ENCODE measurements at places on chromosomes 1 and 21.

GRCh38 chr1:50981741-50982140 lies 11.7 kb downstream of the CDKN2C start:
- no peak for DNase-seq

- no peak for DNase-seq
Observed at GRCh38 chr1:98005326-98006010, 84.6 kb upstream of the DPYD start.

GRCh38 chr21:34974162-34974981 lies 74.7 kb downstream of the RUNX1 start:
- peak; percentile 76 for DNase-seq

- no peak for DNase-seq
Observed at GRCh38 chr21:43188592-43189210, 19.9 kb downstream of the CRYAA start.

DNA sequence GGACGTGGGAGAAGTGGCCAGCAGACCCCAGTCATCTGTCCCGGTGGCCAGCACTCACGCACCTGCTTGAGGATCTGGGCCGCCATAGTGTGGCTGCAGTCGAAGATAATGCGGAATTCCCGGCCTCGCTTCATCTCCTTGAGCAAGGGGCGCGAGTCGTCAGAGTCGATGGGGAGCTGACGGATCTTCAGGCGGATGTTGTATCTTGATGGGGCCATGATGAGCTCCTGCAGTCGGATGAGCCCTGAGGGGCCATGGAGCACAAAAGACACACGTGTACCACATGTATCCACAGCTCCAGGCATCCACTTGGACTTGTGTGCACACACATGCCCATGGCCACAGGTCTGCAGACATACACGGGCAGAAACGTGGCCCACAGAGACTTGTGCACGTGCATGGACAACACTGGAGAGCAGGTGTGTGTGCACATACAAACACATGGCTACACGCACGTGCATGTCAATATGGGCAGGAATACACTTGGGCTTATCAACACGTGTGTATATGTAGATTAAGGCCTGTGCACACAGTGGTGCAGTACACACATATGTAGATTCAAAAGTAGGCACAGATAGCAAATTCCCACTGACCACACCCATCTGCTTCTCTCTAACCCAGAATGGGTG lies 162.1 kb downstream of the GRIK3 start:
- no peak for DNase-seq

- no peak for DNase-seq
Observed at GRCh38 chr1:101613546-101613945, 376.7 kb downstream of the S1PR1 start.

GRCh38 chr1:228373681-228374571 lies 32.7 kb downstream of the TRIM11 start:
- no peak for DNase-seq

GRCh38 chr1:21514245-21514644 lies 5.0 kb downstream of the ALPL start:
- DNase-seq: no peak

DNA sequence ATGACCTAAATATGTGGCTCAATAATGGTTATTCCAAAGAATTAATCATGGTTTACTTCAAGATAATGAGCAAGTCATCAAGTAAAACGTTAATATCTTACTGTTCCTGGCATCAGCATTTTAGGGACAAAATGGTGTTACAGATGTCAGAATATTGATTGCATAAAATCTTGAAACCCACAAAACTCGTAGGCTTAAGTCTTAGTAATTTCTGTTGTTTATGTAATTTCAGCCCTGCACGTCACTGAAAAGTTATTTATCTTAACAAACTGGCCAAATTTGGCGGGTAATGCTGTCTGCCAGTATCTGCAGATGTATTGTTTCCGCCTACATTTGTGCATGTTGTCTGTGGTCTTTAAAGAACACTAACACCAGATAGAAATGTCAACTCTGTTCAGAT lies 25.8 kb downstream of the CDC7 start:
- DNase-seq: no peak

GRCh38 chr21:17949421-17949820 lies 130.3 kb upstream of the C21orf91 start:
- DNase-seq: no peak

DNA sequence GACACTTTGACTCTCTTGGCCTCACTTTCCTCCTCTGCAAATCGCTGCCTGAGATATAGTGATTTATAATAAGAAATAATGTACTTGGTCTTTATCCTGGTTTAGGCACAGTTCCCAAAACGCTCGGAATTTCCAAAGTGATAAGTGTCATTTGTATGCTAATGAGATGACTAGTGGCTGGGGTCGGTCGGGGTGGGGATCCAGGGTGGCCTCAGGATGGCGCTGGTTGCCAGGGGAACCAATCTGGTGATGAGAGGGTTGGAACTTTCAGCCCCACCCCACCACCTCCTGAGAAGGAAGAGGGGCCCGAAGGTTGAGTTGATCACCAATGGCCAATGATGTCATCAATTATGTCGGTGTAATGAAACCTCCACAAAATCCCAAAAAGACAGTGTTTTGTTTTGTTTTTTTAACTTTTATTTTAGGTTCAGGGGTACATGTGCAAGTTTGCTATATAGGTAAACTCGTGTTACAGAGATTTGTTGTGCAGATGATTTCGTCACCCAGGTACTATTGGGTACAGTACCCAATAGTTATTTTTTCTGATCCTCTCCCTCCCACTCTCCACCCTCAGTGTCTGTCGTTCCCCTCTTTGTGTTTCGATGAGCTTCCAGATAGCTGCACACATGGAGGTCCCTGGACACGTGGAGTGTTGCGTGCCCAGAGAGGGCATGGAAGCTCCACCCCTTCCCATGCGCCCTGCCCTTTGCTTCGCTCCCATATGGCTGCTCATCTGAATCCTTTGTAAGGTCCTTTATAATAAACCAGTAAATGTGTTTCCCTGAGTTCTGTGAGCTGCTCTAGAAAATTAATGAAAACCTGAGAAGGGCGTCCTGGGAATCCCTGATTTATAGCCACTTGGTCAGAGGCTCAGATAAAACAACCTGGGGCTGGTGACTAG lies 97.2 kb downstream of the KCNN3 start:
- DNase-seq: no peak

- no peak for DNase-seq
Observed at GRCh38 chr1:64505944-64506655, 36.2 kb downstream of the CACHD1 start.

DNA sequence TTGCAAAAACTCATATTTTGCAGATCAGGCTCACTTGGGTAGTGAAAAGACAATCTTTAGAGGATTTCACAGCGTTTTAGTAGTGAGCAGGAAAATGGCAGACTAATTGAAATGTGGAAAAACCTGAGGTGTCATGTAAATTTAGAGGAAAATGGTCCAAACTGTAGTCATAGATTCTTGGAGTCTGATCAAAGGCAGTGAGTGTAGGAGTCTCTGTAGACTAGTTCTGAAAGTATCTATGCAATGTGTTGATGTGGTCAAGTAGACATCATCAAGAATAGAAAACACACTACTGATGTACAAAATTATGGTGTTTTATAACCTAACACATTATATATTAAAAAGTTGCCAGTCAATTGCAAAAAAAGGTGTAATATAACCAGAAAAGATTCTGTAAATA lies 143.2 kb upstream of the C1orf105 start:
- DNase-seq: no peak

DNA sequence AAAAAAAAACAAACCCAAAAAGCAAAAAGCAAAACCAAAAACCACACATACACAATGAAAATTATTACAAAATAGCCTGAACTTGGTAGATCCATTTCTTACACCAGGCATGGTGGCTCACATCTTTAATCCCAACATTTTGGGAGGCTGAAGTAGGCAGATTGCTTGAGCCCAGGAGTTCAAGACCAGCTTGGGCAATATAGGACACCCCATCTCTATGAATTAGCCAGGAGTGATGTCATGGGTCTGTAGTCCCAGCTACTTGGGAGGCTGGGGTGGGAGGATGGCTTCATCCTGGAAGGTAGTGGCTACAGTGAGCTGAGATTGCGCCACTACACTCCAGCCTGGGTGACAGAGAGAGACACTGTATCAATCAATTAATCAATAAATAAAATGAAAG lies 42.1 kb upstream of the SCAF4 start:
- no peak for DNase-seq

- DNase-seq: no peak
Observed at GRCh38 chr1:19432943-19433718, 52.2 kb downstream of the CAPZB start.

- DNase-seq: no peak
Observed at GRCh38 chr1:74681851-74682250, 8.3 kb upstream of the ERICH3 start.

DNA sequence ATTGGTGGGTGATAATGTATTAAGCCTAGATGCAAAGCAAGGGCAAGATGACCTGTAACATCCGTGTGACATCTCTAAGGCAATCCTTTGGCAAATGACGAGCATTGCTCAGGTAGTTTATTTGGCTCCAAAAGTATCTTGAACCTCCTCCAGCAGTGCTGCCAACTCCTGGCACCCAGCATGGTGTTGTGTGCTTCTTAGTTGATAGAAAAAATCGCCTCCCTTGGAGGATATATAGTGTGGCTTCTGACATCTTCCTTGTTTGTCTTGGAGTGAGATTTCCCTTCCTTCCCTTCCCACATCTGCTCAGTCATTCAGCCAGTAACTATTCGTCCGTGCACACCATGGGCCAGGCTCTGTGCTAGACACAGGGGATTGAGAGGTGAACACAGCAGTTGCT lies 121.8 kb downstream of the TOMM20 start:
- no peak for DNase-seq

DNA sequence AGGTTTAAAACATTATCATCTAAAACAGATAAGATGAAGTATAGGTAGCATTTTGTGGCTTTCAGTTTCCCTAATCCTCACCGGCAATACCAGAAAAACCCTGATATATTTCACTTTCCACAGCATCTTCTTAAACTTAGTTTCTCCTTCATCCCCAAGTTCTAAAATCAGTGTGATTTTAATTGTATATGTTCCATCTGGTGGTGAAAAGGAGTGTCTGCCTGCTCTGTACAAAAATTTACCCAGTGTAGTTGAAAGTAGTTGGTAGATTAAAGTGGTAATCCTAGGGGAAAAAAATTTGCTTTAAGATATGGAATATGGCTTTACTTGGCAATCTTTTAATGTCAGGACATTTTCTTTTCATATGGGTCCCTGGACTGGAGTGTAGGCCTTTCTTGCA lies 74.3 kb downstream of the CEP350 start:
- no peak for DNase-seq

DNA sequence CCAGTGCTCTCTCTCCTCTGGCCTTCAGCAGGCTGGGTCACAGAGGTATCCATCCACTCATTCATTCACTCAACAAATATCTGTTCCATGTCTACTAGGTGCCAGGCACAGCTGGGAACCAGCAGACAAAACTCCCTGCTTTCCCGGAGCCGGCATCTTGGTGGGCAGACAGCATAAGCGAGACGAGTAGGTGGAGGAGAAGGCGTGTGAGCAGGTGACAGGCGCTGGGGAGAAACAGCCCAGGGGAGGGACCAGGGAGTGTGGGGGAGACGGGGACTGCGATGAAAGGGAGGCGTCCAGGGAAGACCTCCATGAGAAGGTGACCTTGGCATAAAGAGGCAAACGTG lies 11.0 kb upstream of the KCNAB2 start:
- DNase-seq: no peak

- DNase-seq: no peak
Observed at GRCh38 chr1:45552331-45552730, 1.7 kb downstream of the AKR1A1 start.

- DNase-seq: no peak
Observed at GRCh38 chr1:16396591-16396990, 29.5 kb downstream of the SZRD1 start.

- DNase-seq: no peak
Observed at GRCh38 chr1:55886856-55887712, 671.9 kb upstream of the USP24 start.

- no peak for DNase-seq
Observed at GRCh38 chr1:205241366-205242030, 13.8 kb downstream of the TMCC2 start.

- DNase-seq: no peak
Observed at GRCh38 chr21:46435786-46436227, 22.9 kb upstream of the DIP2A start.

- no peak for DNase-seq
Observed at GRCh38 chr1:75785320-75785982, 605 bp upstream of the RABGGTB start.

DNA sequence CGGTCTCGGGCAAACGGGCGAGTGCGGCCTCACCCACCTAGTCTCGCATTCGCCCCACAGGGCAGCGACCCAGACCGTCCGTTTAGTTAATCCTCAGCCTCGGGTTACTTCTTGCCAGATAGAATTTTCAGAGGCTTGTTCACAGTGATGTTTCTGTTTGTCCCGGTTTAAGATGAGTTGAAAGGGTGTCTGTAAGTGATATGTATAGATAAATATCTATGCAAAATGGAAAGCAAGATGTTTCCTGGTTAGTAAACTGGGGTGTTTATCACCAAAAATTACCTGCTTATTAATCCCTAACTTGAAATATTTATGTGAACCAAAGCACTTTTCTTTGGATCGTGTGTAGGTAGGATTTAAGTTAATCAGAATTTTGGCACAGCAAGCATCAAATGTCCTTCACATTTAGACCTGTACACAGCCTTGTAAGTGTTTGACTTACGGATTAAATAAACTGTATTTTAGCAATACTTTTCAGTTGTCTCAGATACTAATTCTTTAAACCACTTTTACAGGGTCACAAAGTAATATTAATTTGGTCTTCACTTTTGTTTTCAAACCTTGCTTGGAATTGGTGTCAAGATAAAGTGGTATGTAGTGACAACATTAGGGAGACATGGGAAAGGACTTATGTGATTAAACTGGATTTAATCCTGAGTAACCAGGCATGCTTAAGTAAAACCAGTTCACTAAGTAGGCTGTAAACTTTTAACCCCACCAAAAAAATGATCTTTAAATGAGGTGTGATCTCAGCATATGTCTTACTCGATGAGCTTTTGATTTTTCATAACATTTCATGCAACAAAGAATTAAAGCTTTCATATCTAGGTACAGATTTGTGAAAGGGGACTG lies 914 bp downstream of the ZNF326 start:
- no peak for DNase-seq

- no peak for DNase-seq
Observed at GRCh38 chr1:105087506-105087905, 1337.8 kb downstream of the AMY1C start.

DNA sequence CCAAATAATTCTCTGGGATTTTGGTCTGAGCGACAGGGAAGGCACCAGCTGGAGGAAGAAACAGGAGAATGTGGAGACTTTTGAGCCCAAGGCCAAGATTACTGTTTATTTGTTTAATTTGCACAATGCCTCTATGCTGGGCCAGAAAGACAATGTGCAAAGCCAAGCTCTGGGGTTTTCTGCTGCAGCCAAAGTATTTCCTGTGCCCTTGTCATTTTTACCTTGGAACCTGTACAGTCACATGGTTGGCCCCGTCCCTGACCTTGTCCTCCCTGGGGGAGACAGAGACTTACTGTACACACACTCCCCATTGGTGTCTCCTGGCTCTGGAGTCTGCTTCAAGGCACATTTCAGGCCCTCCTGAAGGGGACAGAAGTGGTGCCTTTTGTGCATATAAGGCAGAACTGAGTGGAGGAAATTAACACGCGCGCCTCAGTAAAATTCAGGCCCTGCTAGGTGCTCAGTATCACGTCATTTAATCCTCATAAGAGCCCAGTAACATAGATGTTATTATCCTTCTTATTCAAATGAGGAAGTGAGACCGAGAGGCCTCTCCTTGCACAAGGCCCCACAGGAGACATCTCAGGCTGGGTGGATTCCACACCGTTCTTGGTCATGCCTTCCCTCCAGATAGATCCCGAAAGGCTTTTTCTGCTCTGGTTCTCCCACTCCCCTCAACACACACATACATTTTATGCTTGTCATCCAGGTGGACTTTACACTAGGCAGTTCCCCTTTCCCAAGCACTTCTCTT lies 21.1 kb downstream of the C1orf115 start:
- no peak for DNase-seq

GRCh38 chr1:53949023-53949990 lies 3.2 kb downstream of the LRRC42 start:
- peak; percentile 34 for DNase-seq
